ENCODE measurements at places on chromosomes 16 and 17.

- DNase-seq, result peak; percentile 81
Measured at GRCh38 chr17:31524926-31525800, 133.7 kb downstream of the RAB11FIP4 start.

GRCh38 chr16:27364493-27365141 is 37.4 kb upstream of the IL21R start:
- peak; percentile 81 for DNase-seq

DNA sequence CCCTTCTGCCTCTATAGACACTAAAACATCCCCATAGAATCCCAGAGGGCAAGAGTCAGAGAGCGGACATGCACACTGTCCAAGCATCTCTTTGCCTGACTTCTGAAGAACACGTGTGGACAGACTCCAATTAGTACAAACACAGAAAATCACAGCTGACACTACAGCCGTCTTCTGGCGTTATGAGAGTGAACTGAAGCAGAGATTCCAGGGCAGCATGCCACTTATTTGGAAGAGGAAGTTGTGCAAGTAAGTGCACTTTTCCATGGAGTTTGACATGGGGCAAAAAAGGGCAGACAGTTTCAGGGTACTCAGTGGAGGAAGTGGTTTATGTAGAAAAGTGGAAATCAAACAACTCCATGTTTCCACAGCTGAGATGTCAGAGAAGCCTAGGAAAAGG is 16.8 kb upstream of the ZNF287 start:
- no peak for DNase-seq

DNA sequence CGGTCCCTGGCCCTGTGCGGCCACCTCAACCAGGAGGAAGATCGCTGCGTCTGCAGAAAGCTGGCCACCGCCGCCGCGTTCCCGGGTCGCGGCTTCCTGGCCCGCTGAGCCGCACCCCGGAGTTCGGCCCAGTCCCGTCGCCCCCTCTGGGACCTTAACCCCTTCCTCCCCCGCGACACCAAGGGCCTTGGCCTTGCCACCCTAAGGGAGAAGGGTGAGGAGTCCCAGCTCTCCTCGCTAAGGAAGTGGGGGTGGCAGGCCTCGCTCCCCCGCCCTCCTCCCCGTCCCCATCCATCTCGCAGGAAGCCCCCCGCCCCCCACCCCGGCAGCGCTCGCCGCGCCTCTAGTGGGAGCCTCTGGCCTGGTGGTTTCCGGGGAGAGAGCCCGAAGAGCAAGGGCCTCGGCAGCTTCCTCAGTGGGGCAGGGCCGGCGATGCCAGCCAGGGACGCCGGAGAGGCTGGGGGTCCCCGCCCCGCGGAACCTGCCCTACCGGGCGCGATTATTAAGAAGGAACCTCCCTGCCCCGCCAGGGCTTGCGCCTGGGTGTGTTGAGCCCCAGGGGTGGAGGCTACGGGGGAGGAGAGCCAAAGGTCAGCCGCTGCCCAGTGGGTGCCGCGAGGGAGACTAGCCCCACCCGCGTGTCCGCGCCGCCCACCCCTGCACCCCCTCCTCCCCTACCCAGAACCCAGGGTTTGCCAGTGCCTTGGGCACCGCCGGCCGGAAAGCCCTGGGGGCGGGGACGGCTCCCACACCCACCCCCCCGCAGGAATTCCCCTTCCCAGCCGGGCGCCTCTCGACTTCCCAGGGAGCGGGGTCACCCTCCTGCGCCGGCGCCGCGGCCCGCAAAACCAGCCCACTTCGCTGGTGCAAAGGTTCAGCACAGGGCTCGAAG is 6.8 kb downstream of the CBX4 start:
- DNase-seq, result no peak

- DNase-seq, result no peak
Measured at GRCh38 chr17:78347453-78347852, 12.4 kb downstream of the SOCS3 start.

Data from mammary epithelial cell (primary cell).